Hepatocyte (in vitro differentiated cells): ENCODE measurements at places on chromosomes 4 and X.

DNA sequence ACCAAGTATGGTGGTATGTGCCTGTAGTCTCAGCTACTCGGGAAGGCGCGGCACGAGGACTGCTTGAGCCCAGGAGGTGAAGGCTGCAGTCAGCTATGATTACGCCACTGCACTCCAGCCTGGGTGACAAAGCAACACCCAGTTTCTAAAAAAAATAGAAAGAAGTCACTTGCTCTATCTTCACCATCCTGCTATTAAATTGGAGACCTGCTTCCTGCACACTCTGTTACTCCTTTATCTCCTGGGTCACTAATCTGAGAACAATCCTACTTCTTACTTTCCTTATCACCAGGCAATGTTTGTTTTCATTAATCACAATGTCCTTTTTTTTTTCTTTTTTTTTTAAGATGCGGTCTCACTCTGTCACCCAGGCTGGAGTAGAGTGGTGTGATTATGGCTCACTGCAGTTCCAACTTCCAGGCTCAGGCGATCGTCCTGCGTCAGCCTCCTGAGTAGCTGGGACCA is 16.2 kb downstream of the PRKX start:
- H3K4me3 ChIP-seq: no peak overlapping the region
- H3K27me3 ChIP-seq: no peaks in the 10 kb centered on the region
- DNase-seq: no peak
- no peaks in the 10 kb centered on the region for H3K4me1 ChIP-seq

DNA sequence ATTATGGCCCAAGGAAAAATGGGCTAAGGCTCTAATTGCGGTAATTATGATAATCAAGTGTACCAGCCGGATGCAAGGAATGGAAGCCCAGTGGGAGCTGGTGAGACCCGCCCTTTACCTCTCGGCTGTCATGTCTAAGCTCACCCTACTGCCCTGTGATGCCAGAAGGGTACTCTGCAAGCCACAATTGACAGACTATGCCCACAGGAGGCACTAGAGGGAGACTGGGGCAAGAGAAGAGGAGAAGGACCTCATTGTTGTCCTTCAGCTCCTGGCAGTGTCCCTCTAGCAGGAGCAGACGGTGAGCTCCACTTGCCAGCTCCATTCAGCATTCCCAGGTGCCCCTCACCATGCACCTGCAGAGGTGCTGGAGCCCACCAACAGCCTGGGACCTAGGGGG is 141.8 kb downstream of the SMIM20 start:
- H3K4me1 ChIP-seq: peaks cover 9% of the 10 kb centered on the region
- no peak overlapping the region for H3K27ac ChIP-seq
- no peak for DNase-seq
- H3K4me3 ChIP-seq: no peak overlapping the region

GRCh38 chrX:2594491-2594890 is 93.7 kb upstream of the DHRSX start:
- H3K4me1 ChIP-seq: no peaks in the 10 kb centered on the region
- H3K36me3 ChIP-seq: no peaks in the 10 kb centered on the region
- DNase-seq: no peak
- H3K27me3 ChIP-seq: no peaks in the 10 kb centered on the region

DNA sequence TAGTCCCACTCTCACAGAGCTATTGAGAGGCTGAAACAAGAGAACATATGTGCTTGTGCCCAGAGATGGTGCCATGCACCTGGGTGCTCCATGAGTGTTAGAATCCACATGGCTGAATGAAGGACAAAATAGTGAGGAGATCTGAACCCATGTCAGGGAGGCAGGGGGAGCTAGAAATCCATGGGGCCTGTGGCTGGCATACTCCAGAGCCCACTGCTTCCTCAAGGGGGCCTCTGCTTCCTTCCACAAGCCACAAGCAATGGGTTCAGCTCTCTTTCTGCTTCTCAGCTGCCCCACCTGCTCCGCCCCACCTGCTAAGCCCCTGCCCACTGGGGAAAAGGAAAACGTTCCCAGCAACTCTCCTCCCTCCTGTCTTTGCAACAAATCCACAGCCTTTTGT is 46.1 kb downstream of the PJA1 start:
- H3K4me3 ChIP-seq: no peak overlapping the region
- no peaks in the 10 kb centered on the region for H3K27me3 ChIP-seq
- H3K4me1 ChIP-seq: no peaks in the 10 kb centered on the region
- DNase-seq: no peak
- no peak overlapping the region for H3K27ac ChIP-seq

- DNase-seq: no peak
- H3K36me3 ChIP-seq: no peaks in the 10 kb centered on the region
- no peaks in the 10 kb centered on the region for H3K4me1 ChIP-seq
- H3K27me3 ChIP-seq: no peaks in the 10 kb centered on the region
- H3K27ac ChIP-seq: no peak overlapping the region
Measured at GRCh38 chr4:142959173-142959572, 113.1 kb upstream of the INPP4B start.

DNA sequence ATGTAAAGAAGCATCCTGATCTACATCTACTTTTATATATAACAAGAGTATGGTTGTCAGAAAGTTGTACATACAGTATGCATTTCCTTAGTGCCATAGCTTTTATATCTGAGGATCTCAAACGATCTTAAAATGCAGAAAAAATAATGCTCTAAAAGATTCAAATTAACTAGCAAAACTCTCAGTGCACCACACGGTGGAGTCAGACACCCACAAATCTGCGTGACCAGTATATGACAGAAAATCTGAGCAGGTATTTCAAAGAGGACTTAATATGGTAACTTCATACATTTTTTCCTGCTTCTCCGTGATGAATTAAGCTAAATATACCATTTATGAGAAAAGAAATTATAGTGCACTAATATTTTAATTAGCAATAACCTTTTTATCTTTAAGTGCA is 803.0 kb downstream of the DMD start:
- H3K4me1 ChIP-seq: no peaks in the 10 kb centered on the region
- DNase-seq: peak; percentile 11
- no peaks in the 10 kb centered on the region for H3K36me3 ChIP-seq
- H3K27ac ChIP-seq: no peak overlapping the region
- H3K4me3 ChIP-seq: no peak overlapping the region

GRCh38 chrX:140318296-140318695 is 186.6 kb downstream of the SOX3 start:
- H3K36me3 ChIP-seq: no peaks in the 10 kb centered on the region
- DNase-seq: no peak
- no peaks in the 10 kb centered on the region for H3K4me1 ChIP-seq
- H3K4me3 ChIP-seq: no peak overlapping the region
- H3K27ac ChIP-seq: no peak overlapping the region

DNA sequence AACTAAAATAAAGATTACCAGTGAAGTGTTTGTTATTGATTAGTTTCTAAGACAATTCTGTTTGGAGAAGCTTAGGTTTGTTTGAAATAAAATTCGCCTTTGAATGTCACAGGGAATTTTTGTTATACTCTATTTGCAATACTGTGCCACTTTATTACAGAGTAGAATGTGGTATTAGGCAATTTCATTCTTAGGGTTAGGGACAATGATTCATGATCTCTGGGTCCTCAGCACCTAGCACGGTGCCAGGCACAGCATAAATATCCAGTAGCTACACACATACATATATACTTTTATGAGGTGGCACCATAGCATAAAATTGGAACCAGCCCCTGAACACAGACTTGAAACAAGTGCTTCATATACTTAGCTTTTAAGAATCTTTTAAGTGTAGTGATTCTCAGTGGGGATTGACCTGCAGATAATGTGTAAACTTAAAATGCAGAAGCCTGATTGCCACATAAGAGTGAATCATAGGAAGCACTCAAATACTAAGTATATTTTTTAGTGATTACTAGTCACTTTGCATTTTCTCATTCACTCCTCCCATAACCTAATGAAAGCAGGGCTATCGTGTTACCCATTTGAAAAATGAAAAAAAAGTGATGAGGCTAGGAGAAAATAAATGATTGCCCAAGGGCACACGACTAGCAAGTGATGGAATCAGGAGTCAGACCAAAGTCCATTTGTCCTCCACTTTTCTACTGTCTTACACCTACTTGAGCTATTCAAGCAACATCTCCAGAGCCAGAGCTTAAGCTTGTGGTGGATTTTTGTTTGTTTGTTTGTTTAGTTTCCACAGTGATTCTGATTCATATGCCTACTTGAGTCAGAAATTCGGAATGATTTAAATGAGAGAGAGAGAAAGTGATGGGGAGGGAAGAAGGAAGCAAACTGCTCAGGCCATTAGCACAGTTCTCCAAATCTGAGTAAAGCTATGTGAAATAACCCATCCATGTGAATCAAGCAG is 366.0 kb upstream of the FGF13 start:
- no peaks in the 10 kb centered on the region for H3K27me3 ChIP-seq
- H3K27ac ChIP-seq: no peak overlapping the region
- no peak overlapping the region for H3K4me3 ChIP-seq
- peak; percentile 5 for DNase-seq

GRCh38 chr4:145665773-145666172 is 14.2 kb upstream of the C4orf51 start:
- no peak overlapping the region for H3K27ac ChIP-seq
- no peaks in the 10 kb centered on the region for H3K27me3 ChIP-seq
- no peak overlapping the region for H3K4me3 ChIP-seq
- H3K4me1 ChIP-seq: no peaks in the 10 kb centered on the region
- H3K36me3 ChIP-seq: no peaks in the 10 kb centered on the region
- no peak for DNase-seq

DNA sequence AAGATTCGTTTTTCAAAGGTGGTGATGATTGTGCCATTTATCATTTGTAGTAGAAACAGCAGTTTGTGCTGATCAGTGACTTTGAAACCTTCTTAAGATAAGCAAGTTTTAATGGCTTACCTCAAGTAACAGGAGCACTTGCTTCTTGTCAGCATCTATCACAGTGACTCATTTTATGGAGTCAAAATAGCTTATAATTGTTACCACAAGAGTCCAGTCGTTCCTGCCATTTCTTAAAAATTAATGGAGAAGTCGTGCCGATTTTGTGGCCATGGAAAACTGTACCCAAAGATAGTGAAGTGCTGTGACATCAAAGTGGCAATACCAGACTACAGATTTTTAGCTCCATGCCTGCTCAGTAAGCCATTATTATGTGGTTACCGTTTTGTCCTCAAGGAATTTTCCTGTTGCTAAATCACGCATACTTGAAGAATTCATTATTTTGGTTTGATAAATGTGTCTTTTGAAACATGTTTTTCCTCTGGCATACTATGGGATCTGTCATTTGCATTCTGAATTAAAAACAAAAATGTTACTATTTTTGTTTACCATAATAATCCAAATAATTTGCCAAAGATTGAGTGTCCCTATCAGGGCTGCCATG is 129.9 kb downstream of the CBR4 start:
- peak overlapping the region; percentile 30 for H3K27ac ChIP-seq
- no peak for DNase-seq
- H3K4me3 ChIP-seq: no peak overlapping the region
- no peaks in the 10 kb centered on the region for H3K27me3 ChIP-seq
- H3K36me3 ChIP-seq: no peaks in the 10 kb centered on the region
- H3K4me1 ChIP-seq: peaks cover 14% of the 10 kb centered on the region
